ENCODE measurements at places on chromosomes 16 and 17. TPM values are rescaled to one million over a fixed set of nuclear protein-coding genes. Genes with fewer than 3 reads are reported as not detected.

Gene TLCD1
- polyA plus RNA-seq, result not detected

Gene ERAL1
- polyA plus RNA-seq, result 48.9 TPM

DNA sequence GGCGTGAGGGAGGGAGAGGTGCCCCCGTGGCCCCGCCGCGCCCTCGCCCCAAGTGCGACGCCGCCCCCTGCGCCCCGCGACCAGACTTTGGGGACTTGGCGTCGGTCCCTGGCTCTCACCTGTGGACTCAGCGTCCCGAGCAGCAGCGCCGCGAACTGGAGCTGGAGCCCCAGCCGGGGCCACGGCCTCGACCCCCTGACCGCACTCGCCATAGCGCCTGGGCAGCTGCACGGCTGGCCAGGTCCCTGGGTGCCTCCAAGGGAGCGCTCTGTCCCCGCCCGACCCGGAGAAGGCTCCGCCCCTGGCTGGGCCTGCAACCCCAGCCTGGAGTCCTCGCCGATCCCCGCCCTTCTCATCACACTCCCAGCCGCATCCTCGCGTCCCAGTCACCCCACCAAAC, at the start of gene ERN2:
Gene ERN2 (minus strand): TSS at position 247 of the 400 bp plus-strand sequence. CDS start 35 bp downstream, at position 212.
- no peaks in the 10 kb centered on the region for H3K36me3 ChIP-seq
- no peak within 1 kb of the TSS for H3K27ac ChIP-seq
- no peak within 1 kb of the TSS for H3K4me3 ChIP-seq
- H3K4me1 ChIP-seq, result no peaks in the 10 kb centered on the region

DNA sequence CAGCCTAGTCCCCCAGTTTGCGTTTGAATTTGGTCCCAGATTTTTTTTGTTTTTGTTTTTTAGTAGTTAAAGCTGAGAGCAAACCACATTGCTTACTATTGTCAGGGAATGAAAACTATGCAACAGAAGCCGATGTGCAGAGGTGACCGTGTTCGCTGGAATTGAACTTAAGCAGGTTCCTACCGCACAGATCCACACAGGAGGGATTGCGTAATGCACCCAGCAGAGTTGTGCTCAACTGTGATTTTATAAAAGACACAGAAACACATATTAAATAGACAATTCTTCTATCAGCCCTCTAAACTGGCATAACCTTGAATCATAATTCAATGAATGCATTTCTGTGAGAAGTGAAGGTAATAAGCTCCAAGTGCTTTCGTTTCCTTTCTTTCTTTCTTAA, 443.0 kb downstream of the WWOX start:
- no peak for DNase-seq
- no peaks in the 10 kb centered on the region for H3K36me3 ChIP-seq
- no peak overlapping the region for H3K4me3 ChIP-seq
- peaks cover 2% of the 10 kb centered on the region for H3K27me3 ChIP-seq
- no peak overlapping the region for H3K27ac ChIP-seq

Gene TBC1D3I
- polyA plus RNA-seq, result not detected

- H3K27me3 ChIP-seq, result no peaks in the 10 kb centered on the region
- DNase-seq, result no peak
- H3K36me3 ChIP-seq, result no peaks in the 10 kb centered on the region
- H3K27ac ChIP-seq, result no peak overlapping the region
- no peaks in the 10 kb centered on the region for H3K4me1 ChIP-seq
Measured at GRCh38 chr17:77118251-77118928, 22.4 kb upstream of the SEC14L1 start.

DNA sequence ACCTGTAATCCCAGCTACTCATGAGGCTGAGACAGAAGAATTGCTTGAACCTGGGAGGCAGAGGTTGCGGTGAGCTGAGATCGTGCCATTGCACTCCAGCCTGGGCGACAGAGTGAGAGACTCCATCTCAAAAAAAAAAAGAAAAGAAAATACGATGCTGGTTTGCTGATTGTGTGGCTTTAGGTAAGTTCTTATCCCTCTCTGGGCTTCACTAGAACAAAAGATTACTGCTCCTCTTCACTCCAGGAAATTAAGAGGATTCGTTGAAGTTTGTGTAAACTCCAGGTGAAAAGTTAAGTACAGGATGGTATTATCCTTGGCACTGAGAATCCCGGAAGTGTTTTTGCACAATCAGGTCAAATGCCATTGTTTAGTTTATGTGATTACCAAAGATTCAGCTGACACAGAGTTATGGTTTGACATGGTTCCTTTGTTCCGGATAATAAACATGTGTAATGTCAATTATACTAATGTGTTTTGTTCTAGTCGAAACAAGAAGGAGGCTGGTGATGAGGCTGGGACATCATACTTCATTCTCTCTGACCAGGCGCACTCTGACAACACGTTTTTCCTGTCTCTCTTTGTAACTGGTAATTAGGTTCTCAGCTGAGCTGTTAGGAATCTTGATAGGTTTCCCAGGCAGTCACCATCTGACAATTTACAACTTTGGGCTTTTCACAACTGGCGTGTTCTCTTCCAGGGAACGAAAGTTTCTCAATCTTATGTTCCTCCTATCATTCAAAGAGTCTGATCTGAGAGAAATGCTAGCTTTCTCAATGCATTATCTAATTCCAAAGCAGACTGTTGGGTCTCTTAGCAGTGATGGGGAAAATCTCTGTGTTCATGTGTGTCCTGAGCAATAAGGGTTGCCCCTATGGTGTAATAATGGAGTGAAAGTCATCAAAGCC, 10.8 kb upstream of the TAOK1 start:
- H3K27ac ChIP-seq, result no peak overlapping the region
- no peaks in the 10 kb centered on the region for H3K27me3 ChIP-seq

DNA sequence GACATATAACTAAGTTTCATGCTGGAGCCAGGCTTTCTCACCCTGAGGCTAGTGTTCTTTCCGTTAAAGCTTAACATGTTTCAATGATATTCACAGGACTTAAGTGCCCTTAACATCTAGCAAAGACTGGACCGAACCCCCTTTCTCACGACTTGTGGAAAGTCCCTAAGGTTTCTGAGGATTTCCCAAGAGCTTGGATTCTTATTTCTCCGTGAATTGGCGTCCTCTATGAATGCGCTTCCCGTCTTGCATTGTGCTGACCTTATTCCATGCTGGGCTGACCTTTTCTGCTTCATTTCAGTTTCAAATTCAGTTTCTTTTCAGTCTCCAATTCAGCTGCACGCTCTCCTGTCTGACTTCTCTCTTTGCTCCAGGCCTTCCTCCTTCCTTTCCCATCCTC, 206.4 kb downstream of the HS3ST3A1 start:
- H3K27me3 ChIP-seq, result peaks cover 2% of the 10 kb centered on the region
- no peaks in the 10 kb centered on the region for H3K36me3 ChIP-seq
- H3K4me1 ChIP-seq, result no peaks in the 10 kb centered on the region
- H3K27ac ChIP-seq, result no peak overlapping the region
- DNase-seq, result no peak

Gene RAMP2
- polyA plus RNA-seq, result not detected

GRCh38 chr16:67339453-67339852, 12.8 kb downstream of the LRRC36 start:
- H3K4me3 ChIP-seq, result no peak overlapping the region
- no peaks in the 10 kb centered on the region for H3K4me1 ChIP-seq
- no peak overlapping the region for H3K27ac ChIP-seq
- no peak for DNase-seq

DNA sequence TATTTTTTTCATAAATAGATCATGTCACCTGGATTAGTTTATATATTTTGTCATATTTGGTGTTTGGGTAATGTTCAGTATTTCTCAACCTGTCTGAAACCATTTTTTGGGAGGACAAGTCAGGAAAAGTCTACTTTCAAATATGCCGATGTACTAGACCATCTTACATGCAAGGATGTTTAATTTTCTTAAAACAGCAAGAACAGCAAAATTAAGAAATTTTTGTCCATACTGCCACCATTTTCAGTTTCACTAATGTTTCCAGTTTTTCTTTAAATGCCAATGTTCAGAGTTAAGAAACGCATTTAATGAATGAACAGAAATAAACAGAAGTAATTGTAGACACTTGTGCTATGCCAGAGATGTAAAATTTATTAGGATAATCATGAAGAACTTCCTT, 880 bp downstream of the KRTAP3-3 start:
- no peak overlapping the region for H3K4me3 ChIP-seq
- H3K36me3 ChIP-seq, result no peaks in the 10 kb centered on the region
- DNase-seq, result no peak
- H3K27ac ChIP-seq, result no peak overlapping the region
- peaks cover 8% of the 10 kb centered on the region for H3K27me3 ChIP-seq

GRCh38 chr16:82017911-82018568, 6.8 kb upstream of the SDR42E1 start:
- H3K4me3 ChIP-seq, result no peak overlapping the region
- H3K36me3 ChIP-seq, result no peaks in the 10 kb centered on the region
- no peaks in the 10 kb centered on the region for H3K4me1 ChIP-seq
- DNase-seq, result no peak
- H3K27ac ChIP-seq, result no peak overlapping the region

GRCh38 chr17:73262676-73263642, 1.3 kb upstream of the CPSF4L start:
- no peak overlapping the region for H3K27ac ChIP-seq
- no peak overlapping the region for H3K4me3 ChIP-seq
- peaks cover 2% of the 10 kb centered on the region for H3K27me3 ChIP-seq
- no peaks in the 10 kb centered on the region for H3K4me1 ChIP-seq

- no peak overlapping the region for H3K4me3 ChIP-seq
- DNase-seq, result no peak
- H3K4me1 ChIP-seq, result peaks cover 20% of the 10 kb centered on the region
- H3K27me3 ChIP-seq, result peaks cover 5% of the 10 kb centered on the region
Measured at GRCh38 chr17:6452471-6453266, 8.4 kb downstream of the PIMREG start.

DNA sequence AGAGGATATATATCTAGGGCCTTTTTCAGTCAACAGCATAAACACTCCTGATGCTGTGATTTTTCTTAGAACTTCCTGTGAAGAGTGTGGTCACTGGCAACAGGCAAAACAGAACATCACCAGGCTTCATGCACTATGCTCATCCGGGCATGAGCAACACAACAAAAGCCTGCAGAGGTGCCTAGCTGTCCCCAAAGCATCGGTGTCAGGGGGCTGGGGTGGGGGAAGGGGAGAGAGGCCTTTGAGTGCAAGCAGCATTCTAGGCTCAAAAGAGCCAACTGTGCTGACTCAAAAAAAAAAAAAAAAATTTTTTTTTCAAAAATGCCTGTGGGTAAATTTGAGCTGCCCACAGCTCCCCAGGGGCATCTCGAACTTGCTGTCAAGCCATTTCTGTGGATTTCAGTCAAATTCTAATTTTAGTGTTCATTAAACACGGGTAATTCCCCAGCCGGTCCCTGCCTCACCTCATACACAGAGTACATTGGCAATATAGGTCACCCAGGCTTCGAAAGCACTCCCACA, 194.6 kb upstream of the DYNLRB2 start:
- H3K27ac ChIP-seq, result no peak overlapping the region
- no peaks in the 10 kb centered on the region for H3K36me3 ChIP-seq
- DNase-seq, result no peak
- H3K4me1 ChIP-seq, result no peaks in the 10 kb centered on the region
- H3K4me3 ChIP-seq, result no peak overlapping the region
